ENCODE measurements at places on chromosomes 12 and 14.

GRCh38 chr12:58961166-58961565 lies 40.9 kb upstream of the LRIG3 start:
- no peak for DNase-seq

GRCh38 chr14:78758333-78758732 lies 588.2 kb downstream of the NRXN3 start:
- peak; percentile 5 for DNase-seq

GRCh38 chr12:91317306-91317705 lies 134.7 kb upstream of the DCN start:
- DNase-seq, result no peak

GRCh38 chr12:2451025-2451424 lies 343.7 kb upstream of the FKBP4 start:
- no peak for DNase-seq

DNA sequence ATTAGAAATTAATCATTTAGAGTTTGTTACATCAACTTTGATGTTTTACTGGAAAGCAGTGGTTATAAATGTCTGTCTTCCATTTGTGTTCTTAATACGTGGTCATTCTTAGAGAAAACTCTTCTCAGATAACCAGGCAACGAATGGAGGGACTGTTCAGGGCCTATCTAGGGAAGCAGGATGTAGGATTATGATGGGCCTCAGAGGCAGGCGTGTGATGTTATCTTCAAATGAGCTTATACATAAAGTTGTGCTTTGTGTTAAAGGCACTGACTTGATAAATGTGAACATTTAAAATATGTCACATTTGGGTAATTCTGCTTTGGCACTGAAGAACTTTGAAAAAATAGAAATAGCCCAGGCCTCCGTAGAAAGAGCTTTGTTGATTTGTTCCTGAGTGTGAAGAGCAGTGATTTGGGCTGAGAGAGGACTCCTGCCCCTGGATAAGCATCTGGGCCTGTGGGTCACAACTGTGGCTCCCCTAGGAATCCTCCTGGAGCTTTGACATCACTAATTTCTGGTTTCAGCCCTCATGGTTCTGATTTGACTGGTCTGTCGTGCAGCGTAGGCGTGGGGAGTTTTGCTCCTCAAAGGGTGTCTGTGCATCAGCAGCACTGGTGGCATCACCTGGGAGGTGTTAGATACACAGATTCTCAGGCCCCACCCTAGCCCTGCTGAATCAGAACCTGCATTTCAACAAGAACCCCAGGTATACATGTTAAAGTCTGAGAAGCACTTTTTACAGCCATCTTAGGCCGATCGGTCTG lies 55.4 kb downstream of the SAMD4A start:
- DNase-seq, result peak; percentile 65

DNA sequence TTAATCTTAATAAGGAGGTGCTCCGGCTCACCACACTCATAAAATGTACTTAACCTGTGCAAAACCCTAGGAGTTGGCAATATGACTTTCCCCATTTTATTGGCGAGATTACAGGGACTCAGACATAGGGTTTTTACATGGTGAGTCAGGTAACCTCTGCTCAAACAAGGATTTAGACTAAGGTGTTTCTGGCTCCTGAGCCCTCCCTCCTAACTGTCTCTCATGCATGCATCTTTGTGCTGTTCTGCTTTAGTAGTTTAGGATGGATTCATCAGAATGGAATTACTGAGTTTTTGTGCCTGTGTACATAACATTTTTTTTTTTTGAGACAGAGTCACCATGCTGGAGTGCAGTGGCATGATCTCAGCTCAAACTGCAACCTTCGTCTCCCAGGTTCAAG lies 993.3 kb upstream of the TMEM132C start:
- DNase-seq, result no peak

GRCh38 chr14:64501411-64502171 lies 2.0 kb downstream of the ZBTB25 start:
- no peak for DNase-seq

DNA sequence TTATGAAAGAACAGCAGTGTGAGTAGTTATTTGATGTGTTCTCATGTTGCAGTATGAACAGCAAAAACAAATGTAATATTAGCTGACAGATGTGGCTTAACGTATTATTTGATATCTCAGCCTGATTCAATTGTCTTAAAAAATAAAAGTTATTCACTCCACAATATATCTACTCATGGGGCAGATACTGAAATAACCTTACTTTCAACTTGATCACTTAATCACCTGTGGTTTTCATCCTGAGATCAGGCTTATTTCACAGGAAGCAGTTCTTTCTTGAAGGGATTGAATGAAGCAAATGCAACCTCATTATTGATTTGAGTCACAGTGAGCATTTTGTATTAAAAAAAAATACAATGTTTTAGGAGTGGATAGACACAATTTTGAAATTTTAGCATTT lies 90.3 kb downstream of the AKAP6 start:
- DNase-seq, result no peak

GRCh38 chr12:40233741-40234367 lies 9.1 kb downstream of the LRRK2 start:
- no peak for DNase-seq

DNA sequence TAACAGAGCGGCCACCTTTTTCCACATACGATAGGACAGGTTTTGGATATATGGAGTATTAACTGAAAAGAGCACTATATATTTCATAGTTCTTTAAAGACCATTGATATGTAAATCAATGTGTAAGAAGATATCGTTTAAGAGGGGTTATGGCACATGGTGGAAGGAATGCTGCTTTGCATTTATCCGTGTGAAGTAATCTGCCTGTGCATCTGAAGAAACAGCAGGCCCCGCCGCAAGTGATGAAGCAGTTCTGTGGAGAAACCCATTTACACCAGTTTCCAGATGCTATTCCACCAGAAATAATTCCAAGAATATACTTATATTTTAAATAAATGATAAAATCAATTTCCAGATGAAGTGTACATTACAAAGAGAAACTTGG lies 72.4 kb downstream of the BICD1 start:
- DNase-seq, result no peak

DNA sequence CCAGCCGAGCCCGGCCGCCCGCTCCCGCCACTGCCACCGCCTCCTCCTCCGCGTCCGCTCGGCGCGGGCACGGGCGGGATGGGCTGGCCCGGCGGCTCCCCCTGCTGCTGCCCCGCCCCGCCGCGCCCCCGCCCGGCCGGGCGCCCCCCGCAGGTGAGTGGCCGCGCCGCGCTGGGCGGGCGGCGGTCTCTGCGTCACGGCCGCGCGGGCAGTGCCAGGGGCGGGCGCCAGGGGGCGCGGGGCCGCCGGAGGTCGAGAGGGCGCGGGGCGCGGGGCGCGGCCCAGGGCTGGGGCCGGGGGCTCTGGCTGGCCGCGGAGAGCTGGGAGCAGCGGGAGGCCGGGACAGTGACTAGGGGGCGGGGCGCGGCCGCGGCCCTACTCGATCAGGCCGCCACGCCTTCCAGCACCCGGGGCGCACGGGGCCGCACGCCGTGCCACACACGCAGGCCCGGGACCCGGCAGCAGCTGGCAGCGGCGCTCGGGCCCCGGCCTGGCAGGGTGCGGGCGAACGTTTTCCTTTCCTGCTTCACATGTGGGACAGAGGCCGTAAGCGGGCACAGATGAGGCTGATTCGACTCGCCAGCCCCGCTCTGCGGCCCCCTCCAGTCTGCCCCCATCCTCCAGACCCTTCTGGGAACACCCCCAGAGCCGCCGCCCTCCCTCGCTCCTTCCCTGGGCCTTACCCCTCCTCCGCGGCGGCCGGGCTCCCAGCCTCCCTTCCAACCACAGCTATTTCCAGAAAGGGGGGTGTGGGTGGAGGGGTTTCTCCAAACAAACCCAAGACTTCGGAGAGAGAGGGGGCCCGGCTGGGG lies 2.4 kb upstream of the TNS2 start:
- DNase-seq, result no peak

GRCh38 chr14:59120921-59121320 lies 67.5 kb upstream of the DAAM1 start:
- no peak for DNase-seq

Measured in GM12864 (cell line).